ENCODE measurements at places on chromosomes 11 and 22.

DNA sequence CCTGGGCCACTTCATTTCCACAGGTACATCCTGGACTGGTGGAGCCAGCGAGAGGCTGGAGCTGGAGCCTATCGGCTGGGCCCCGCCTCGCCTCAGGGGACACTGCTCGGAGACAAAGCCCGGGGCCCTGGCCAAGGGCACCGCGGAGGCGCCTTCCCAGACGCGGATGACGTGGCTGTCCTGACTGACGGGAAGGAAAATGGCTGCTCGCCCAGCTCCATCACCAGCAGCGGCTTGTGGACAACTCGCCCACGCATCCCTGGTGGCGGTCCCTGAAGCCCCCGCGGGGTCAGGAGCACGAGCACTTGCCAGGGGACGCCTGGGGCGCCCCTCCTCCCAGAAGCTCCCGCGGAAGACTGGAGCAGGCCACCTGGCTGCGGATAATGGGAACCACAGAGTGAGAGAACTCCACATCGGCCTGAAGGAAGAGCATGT is 49.6 kb downstream of the CECR2 start:
- no peak for DNase-seq

- no peak for DNase-seq
Observed at GRCh38 chr11:22742157-22742613, 75.8 kb downstream of the GAS2 start.

DNA sequence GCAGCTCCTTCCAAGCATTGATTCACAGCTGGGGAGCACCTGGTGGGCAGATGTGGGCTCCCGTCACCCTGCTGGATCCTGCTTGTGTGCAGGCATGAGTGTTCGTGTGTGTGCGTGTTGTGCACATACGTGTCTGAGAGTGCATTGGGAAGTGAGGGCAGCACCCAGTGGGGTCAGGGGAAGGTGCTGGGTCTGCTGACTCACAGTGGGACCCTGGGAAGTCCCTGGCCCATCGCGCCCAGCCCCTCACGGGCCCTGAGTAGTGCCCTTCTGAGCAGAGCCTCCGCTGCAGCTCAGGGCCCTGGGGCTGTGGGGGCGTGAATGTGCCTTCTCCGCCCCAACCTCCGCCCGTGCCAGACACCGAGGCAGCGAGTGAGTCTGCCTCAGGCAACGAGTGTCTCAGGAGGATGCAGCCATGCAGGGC is 36.8 kb downstream of the WNT11 start:
- no peak for DNase-seq

DNA sequence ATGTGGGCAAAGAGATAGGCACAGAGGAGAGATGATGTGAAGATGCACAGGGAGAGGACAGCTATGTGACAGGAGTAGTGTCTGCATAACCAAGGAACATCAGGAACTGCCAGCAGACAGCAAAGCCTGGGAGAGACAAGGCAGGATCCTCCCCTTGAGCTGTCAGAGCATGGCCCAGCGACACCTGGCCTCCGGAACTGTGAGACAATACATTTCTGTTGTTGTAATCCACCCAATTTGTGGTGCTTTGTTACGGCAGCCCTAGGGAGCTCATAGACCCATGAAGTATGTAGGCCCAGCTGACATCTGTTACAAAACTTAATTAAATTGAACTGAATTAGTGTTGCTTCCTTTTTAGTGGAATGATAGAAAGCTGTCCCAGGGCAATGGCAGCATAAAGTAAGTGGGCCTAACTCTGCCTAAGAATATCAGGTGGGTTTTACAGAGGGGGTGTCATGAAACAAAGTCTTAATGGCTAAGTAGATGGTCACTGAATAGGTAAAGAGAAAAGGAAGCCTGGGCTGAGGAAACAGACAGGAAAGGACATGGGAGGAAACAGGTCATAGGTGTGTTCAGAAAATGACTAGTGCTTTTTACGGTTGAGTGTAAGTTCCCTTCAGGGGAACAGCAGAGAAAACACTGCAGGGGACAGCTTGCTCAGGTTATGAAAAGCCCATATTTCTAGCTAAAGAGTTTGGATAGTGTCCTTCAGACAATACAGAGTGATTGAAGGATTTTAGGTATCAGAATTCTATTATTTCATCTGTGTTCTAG is 24.8 kb downstream of the RASSF10 start:
- no peak for DNase-seq

GRCh38 chr11:30395751-30396150 is 72.8 kb downstream of the ARL14EP start:
- no peak for DNase-seq

GRCh38 chr22:31229402-31230079 is 17.4 kb downstream of the LIMK2 start:
- no peak for DNase-seq

- DNase-seq, result no peak
Observed at GRCh38 chr11:44017443-44018126, 30.2 kb upstream of the ACCSL start.

- peak; percentile 58 for DNase-seq
Observed at GRCh38 chr11:19241260-19242178, 774 bp upstream of the E2F8 start.

- DNase-seq, result no peak
Observed at GRCh38 chr22:49100773-49101172, 726.9 kb downstream of the BRD1 start.

DNA sequence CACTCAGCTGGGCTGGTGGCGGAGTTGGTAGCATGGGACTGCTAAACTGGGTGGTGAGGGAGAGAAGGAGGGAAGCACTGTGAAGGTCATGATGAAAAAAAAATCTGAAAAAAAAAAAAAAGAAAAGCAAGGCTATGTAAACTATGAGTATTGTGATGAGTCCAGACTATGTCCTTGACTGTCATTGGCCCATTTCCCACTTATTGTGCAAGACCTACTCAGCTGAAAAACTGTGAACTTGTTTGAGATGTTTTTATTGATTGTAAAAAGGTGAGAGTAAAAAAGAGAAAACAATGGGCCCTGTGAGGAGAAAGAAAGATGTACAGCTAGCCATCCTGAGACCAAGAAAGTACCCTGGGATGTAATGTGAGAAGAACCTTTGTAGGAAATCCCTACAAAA is 798.4 kb upstream of the TENM4 start:
- DNase-seq, result no peak

DNA sequence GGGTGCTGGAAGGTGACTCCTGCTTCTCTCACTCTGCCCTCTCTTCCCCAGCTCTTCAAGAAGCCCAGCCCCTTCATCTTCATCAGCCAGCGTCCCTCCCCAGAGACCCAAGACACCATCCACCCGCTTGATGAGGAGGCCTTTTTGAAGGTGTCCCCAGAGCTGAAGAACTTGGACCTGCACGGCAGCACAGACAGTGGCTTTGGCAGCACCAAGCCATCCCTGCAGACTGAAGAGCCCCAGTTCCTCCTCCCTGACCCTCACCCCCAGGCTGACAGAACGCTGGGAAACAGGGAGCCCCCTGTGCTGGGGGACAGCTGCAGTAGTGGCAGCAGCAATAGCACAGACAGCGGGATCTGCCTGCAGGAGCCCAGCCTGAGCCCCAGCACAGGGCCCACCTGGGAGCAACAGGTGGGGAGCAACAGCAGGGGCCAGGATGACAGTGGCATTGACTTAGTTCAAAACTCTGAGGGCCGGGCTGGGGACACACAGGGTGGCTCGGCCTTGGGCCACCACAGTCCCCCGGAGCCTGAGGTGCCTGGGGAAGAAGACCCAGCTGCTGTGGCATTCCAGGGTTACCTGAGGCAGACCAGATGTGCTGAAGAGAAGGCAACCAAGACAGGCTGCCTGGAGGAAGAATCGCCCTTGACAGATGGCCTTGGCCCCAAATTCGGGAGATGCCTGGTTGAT is 12.6 kb downstream of the IL10RA start:
- DNase-seq, result no peak

GRCh38 chr11:73091521-73092305 is 50.4 kb downstream of the FCHSD2 start:
- no peak for DNase-seq

- no peak for DNase-seq
Observed at GRCh38 chr22:32951076-32951806, 106.9 kb downstream of the SYN3 start.

DNA sequence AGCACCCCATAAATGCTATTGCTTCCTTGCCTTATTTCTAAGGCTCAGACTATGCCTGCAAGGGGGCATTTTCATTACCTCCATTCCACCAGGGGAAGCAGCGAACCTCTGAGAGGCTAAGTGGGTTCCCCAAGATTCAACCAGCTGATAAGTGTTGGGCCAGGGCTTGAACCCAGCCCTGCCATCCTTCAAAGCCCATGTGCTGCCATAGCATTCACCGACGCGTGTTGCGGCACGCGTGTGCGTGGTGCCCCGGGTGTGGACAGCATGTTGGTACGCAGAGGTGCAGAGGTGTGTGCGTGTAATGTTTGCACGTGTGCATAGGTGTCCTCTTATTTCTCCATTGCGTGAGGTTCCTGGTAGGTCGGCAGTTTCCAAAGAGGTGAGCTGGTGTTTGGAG is 66.0 kb upstream of the PPARA start:
- DNase-seq, result no peak

- no peak for DNase-seq
Observed at GRCh38 chr11:1827931-1828330, 6.9 kb upstream of the SYT8 start.

DNA sequence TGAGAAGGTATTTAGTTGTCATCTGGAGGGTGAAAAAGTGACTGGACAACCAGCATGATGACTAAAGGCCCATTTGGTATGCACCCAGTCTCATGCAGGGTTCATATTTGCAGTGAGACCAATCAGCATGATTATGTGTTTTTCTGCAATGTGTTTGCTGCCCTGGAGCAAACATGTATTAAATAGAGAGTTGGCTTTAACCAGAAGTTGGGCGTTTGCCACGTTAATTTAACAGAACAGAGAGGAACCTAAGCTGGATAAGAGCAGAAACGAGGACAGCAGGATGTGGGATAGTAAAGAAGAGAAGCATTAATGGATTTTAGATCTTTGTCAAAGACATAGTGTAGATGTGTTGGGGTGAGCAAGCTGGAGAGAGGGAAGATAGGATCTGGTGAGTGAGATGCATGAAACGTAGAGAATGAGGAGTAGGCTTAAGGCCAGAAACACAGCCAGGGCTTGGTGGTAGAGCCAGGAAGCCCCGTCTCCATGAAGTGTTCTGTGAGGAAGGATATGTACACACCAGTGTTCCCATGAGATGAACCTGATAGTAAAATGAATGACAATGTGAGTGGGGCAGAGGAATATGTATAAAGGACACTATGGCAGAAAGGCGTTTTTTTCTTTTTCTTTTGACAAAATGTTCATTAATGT is 164.0 kb upstream of the PDGFD start:
- DNase-seq, result no peak

DNA sequence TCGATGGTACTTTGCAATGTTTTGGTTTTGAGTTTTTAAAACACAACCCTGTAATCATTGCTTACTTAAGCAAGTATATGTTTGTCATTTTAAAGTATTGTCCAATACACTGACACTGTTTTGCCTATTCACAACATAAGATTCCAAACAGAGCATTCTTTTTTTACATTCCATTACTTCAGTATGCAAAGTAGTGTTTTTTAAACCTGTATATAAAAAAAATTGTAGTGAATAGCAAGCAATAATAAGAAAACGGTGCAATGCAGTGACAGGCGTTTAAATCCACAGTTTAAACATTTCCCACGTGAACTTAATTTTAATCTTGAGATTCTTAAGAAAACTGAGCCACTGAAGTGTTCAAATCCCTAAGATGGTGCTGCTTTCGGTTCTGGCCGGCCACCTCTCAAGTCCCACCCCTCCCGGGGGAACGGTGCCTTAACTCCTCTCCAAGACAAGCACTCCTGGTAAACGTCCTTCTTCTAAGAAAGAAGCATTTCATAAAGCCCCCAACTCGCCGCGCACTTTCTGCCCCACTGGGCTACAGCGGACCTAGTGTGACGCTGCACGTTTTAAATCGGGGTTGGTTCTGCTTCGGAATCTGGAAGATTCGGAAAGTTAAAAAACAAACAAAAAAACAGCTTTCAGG is 2.9 kb downstream of the PGR start:
- no peak for DNase-seq

GRCh38 chr11:104337273-104337672 is 173.3 kb upstream of the PDGFD start:
- no peak for DNase-seq

DNA sequence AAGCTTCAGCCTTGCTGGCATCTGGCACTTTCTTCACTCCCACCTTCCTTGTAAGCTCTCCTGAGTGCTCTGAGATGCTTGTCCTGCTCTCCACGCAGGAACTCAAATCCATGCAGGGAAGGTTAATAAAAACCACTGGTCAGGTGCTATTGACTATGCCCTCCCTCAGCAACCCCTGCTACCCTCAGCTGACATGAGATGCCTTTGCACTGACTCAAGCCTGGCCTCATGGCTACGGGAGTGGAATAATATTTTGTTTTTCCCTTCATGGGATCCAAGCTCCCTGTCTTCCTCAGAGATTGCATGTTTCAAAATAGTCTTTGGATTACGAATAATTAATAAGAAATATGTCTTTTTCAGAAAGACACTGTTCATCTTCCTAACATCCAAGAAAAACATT is 31.7 kb upstream of the ABCC8 start:
- peak; percentile 63 for DNase-seq

DNA sequence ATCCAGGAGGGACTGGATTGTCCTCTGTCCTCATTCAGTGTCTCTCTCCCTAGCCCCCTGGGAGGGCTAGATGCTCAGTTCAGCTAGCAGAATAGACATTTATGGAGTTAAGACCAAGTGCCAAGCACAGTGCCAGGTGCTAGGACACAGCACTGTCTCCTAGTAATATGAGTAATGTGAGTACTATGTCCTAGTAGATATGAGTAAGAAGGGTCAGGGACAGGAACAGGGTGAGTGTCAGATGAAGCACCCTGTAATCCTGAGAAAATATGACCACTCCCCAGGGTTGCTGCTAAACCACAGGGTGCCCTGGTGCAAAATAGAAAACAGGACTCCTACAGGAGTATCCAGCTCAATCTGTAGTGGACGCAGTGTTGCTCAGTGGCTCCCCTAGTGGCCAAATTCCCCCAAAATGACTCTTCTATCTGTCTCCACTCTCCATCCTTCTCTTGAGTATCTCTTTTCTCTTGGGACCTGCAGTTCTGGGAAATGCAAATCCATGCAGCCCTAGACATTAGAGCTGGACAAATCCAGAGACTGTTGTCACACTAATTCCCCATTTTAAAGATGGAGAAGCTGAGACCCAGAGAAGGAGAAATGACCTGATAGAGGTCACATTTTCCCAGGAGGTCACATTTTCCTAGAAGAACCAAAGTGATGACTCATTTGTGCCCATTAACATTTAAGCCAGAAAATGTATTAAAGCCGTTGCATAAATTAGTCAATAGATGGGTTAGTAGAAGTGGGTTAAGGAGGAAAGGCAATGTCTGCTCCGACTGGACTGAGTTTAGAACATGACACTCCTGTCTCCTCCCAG is 214.3 kb downstream of the NXPE2 start:
- peak; percentile 6 for DNase-seq

GRCh38 chr11:19311308-19312030 is 70.7 kb upstream of the E2F8 start:
- DNase-seq, result peak; percentile 57

DNA sequence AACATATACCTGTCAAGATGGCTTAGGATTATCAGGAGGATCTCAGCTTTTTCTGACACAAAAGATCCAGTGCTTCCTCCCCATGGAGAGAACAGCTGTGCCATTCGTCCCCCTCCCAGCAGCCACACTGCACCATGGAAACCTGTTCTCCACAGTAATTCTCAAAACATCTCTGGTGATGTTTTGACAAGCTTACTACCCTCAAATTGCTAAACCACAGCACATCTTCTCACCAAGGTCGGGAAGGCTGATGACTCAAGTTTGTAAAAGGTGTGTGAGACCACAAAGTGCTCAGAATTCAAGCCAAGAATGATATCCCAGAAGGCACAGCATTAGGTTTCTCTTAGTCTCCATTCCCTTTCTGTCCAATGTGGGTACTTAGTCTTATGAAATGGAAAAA is 3.9 kb upstream of the RAB38 start:
- DNase-seq, result no peak

All from H54 (cell line).